Caco-2 (cell line): ENCODE measurements at places on chromosomes 2 and 18. TPM values are rescaled to one million over a fixed set of nuclear protein-coding genes. Genes with fewer than 3 reads are reported as not detected.
A peak's percentile ranks its signal among the peaks of the same experiment; 100 is the strongest.

GRCh38 chr18:46832849-46833248, 76.0 kb upstream of the ST8SIA5 start:
- H3K36me3 ChIP-seq: no peaks in the 10 kb centered on the region
- H3K4me1 ChIP-seq: no peaks in the 10 kb centered on the region
- no peak for DNase-seq
- H3K4me3 ChIP-seq: no peak overlapping the region

Gene PDIA6
- 379 and 384 TPM in 2 replicates for total RNA-seq

- no peak overlapping the region for H3K27ac ChIP-seq
- H3K4me3 ChIP-seq: no peak overlapping the region
These were observed 237.9 kb downstream of the CCDC102B start for GRCh38 chr18:69035756-69036155.

- no peaks in the 10 kb centered on the region for H3K4me1 ChIP-seq
- H3K27me3 ChIP-seq: no peaks in the 10 kb centered on the region
- H3K27ac ChIP-seq: no peak overlapping the region
- no peak for DNase-seq
These were observed 389.5 kb upstream of the TNP1 start for GRCh38 chr2:217249121-217250012.

GRCh38 chr2:182186132-182186735, 200.6 kb downstream of the PPP1R1C start:
- no peak overlapping the region for H3K4me3 ChIP-seq
- no peaks in the 10 kb centered on the region for H3K36me3 ChIP-seq
- DNase-seq: peak; percentile 52
- H3K27me3 ChIP-seq: no peaks in the 10 kb centered on the region

- no peak for DNase-seq
- H3K36me3 ChIP-seq: no peaks in the 10 kb centered on the region
These were observed 84.1 kb upstream of the NABP1 start for GRCh38 chr2:191593622-191594385.

Gene DNAJC27
- total RNA-seq: 5.1 and 6.1 TPM in 2 replicates

- no peaks in the 10 kb centered on the region for H3K27me3 ChIP-seq
- H3K27ac ChIP-seq: no peak overlapping the region
- H3K4me1 ChIP-seq: peaks cover 3% of the 10 kb centered on the region; the same call in 1 of the 2 replicates
These were observed 28.9 kb downstream of the ICA1L start for GRCh38 chr2:202842690-202843089.

DNA sequence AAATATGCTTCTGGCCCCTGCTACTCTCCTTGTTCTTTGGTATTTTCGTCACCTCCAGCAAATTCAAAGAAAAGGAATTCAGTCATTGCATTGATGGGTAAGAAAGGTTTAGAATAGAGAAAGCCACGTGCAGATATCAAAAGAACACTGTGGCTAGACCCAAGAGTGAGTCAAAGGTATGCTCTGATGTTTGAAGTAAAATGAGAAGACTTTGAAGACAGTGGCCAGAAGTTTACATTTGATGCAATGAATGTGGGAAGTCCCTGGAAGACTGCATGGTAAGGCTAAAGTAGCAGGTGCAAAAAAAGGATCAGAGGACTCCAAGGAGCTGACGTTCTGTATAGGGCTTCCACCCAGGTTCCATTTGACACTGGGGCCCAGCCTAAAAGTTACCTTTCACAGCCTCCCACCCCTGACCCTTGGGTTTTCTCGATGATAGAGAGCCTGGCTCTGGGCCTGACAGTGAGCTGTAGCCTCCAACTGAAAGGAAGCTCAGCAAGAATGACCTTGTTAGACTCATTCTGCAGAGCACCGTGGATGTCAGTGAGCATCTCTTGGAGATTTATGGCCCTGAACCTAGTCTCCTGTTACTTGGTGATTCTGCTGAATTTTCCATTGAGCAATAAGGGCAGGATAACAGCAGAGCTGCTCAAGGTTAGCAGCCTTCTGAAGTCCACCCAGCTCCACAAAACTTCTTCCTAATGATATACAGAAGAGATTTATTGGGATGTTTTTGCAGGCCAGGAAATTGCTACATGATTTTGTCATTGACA, 223.7 kb upstream of the RBBP8 start:
- H3K4me3 ChIP-seq: no peak overlapping the region
- H3K36me3 ChIP-seq: no peaks in the 10 kb centered on the region
- H3K27me3 ChIP-seq: no peaks in the 10 kb centered on the region
- H3K4me1 ChIP-seq: peaks cover 19% of the 10 kb centered on the region

- no peak overlapping the region for H3K4me3 ChIP-seq
- H3K4me1 ChIP-seq: peaks cover 49% of the 10 kb centered on the region
- DNase-seq: peak; percentile 68
- H3K27ac ChIP-seq: peak overlapping the region; percentile 53
- H3K36me3 ChIP-seq: no peaks in the 10 kb centered on the region
- no peaks in the 10 kb centered on the region for H3K27me3 ChIP-seq
These were observed 43.6 kb upstream of the VPS54 start for GRCh38 chr2:64062840-64063239.

DNA sequence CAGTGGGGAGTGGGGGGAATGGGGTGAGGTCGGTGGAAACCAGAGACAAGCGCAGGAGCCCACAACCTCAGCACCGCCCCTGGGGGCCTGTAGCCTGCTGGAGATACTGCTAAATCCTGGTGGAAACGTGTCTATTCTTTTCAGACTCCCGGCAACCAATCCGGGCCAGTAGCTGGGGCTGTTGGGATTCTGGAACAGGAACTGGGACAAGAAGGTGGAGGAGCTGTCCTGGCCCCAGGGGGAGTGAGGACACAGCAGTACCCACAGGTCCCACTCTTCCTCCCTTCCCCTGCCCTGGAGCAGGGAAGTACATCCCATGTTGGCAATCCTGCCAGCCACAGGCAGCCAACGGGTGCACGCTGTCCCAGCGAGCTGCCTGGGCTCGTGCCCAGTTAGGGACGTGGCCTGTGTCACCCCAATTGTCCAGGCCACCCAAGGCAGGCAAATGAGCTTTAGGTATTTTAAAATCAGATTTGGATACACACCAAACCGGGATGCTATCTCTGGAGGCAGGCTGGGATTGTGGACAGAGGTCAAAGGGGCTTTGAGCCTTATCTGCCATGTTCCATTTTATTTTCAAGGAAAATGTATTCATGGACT, 51.8 kb downstream of the HS1BP3 start:
- no peaks in the 10 kb centered on the region for H3K36me3 ChIP-seq
- H3K27me3 ChIP-seq: no peaks in the 10 kb centered on the region
- DNase-seq: no peak

- no peak for DNase-seq
- H3K36me3 ChIP-seq: no peaks in the 10 kb centered on the region
- no peak overlapping the region for H3K4me3 ChIP-seq
- H3K27ac ChIP-seq: no peak overlapping the region
These were observed 70.9 kb upstream of the ST6GAL2 start for GRCh38 chr2:106956879-106957278.

- no peak for DNase-seq
- H3K36me3 ChIP-seq: no peaks in the 10 kb centered on the region
- no peak overlapping the region for H3K27ac ChIP-seq
- H3K4me1 ChIP-seq: peaks cover 4% of the 10 kb centered on the region
These were observed 12.9 kb upstream of the PUM2 start for GRCh38 chr2:20363578-20363977.

Gene PSMA8
- not detected in 2 replicates for total RNA-seq

DNA sequence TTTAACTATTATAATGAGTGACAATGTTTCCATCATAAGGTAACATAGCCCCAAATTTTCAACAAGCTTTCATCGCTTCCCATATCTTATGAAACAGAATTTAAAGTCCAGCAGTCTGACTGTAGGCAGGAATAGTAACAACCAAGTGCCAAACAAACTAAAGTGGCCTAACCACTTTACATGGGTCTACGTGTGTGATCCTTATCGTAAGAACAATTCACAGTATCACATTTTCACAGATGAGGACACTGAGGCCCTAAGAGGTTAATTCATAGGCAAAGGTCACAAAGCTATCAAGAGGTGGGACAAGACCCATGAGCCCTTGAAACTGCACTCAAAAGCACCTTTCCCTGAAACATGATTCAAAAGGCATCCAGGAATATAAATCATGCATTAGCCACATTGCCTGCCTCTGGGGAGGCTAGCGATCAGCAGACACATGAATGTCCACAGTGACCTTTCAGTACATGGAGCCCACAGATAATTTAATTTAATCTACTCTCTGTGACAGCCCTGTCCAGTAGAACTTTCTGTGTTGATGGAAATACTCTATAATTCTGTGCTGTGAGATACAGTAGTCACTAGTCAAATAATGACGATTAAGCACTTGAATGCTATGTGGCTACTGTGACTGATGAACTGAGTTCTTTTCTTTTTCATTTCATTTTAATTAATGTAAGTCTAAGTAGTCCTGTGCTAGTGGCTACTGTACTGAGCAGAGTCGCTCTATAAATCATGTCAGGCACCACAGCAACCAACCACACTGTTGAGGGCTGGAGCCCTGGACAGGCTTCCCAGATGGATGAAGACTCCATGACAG, 30.3 kb downstream of the KIDINS220 start:
- no peaks in the 10 kb centered on the region for H3K27me3 ChIP-seq
- no peaks in the 10 kb centered on the region for H3K4me1 ChIP-seq
- H3K27ac ChIP-seq: no peak overlapping the region
- H3K36me3 ChIP-seq: no peaks in the 10 kb centered on the region; the same call in 1 of the 2 replicates
- no peak overlapping the region for H3K4me3 ChIP-seq

Gene ARHGEF33
- 0.26 TPM in 1 of 2 replicates, not detected in the other for total RNA-seq

GRCh38 chr2:1140389-1141003, 189.8 kb downstream of the SNTG2 start:
- H3K27me3 ChIP-seq: no peaks in the 10 kb centered on the region
- H3K4me3 ChIP-seq: no peak overlapping the region
- H3K4me1 ChIP-seq: no peaks in the 10 kb centered on the region
- no peaks in the 10 kb centered on the region for H3K36me3 ChIP-seq

- H3K27me3 ChIP-seq: no peaks in the 10 kb centered on the region
- peaks cover 15% of the 10 kb centered on the region for H3K4me1 ChIP-seq
- no peak overlapping the region for H3K27ac ChIP-seq
- H3K36me3 ChIP-seq: no peaks in the 10 kb centered on the region
These were observed 313.0 kb upstream of the SLC39A10 start for GRCh38 chr2:195343942-195344530.

DNA sequence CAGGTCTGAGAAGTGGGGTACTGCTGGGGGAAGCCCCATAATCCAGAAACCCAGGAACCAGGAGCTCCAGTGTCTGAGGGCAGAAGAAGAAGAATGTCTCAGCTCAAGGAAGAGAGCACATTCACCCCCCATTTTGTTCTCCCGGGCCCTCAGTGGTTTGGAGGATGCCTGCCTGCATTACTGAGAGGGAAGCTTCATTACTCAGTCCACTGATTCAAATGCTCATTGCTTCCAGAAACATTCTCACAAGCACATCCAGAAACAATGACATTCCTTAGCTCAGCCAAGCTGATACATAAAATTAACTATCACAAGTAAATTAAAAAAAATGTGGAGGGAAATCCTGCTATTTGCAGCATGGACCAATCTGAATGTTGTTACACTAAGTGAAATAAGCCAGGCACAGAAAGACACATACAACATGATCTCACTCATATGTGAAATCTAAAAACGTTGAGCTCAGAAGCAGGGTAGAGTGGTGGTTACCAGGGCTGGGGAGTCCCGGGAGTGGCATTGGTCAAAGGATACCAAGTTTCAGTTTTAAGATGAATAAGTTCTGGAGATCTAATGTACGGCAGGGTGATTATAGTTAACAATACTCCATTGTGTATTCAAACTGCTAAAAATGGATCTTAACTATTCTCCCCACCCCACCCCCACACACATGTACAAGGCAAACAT, 459.3 kb downstream of the GALR1 start:
- H3K4me1 ChIP-seq: no peaks in the 10 kb centered on the region
- H3K27ac ChIP-seq: no peak overlapping the region
- no peaks in the 10 kb centered on the region for H3K27me3 ChIP-seq
- no peak overlapping the region for H3K4me3 ChIP-seq
- DNase-seq: no peak
- H3K36me3 ChIP-seq: no peaks in the 10 kb centered on the region

GRCh38 chr2:106105151-106105922, 88.8 kb downstream of the UXS1 start:
- no peaks in the 10 kb centered on the region for H3K36me3 ChIP-seq
- DNase-seq: no peak
- H3K27ac ChIP-seq: no peak overlapping the region
- H3K4me1 ChIP-seq: no peaks in the 10 kb centered on the region
- no peak overlapping the region for H3K4me3 ChIP-seq

GRCh38 chr18:54690198-54690597, 99.2 kb downstream of the DYNAP start:
- H3K4me3 ChIP-seq: no peak overlapping the region
- H3K27me3 ChIP-seq: no peaks in the 10 kb centered on the region
- no peaks in the 10 kb centered on the region for H3K4me1 ChIP-seq
- no peak for DNase-seq

DNA sequence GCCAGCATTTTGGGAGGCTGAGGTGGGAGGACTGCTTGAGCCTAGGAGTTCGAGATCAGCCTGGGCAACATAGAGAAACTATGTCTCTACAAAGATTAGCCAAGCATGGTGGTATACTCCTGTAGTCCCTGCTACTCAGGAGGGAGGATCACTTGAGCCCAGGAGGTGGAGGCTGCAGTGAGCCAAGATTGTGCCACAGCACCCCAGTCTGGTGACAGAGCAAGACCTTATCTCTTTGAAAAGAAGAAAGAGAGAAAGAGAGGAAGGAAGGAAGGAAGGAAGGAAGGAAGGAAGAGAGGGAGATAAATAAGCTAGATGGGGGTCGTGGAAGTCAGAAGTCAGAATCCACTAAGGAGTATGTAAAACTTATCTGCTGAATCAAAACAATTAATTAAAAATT, 16.2 kb downstream of the GPR75 start:
- no peaks in the 10 kb centered on the region for H3K36me3 ChIP-seq
- DNase-seq: no peak
- H3K4me1 ChIP-seq: no peaks in the 10 kb centered on the region
- H3K4me3 ChIP-seq: no peak overlapping the region

DNA sequence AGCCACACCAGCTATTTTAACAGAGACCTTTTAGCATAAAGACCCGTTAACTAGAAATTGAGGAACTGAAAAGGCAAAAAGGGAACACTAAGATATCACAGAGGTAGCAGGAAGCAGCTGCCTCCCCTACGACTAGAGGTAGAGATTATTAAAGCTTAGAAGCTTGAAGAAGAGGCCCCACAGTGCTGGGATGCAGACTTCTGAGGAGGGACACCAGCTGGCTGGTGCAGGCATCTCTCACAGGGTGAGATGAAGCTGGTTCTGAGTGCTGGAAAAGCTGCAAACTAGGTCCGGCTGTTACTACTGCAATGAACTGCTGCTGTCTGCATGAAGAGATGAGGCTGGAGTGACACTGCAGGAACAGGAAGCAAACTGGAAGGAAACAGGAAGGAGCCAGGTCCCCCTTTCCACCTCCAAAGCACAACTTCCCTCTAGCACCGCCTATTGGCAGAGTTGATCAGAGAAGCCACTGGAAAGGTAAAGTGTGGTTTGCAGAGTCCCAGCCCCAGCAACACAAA, 61.2 kb upstream of the MRPS9 start:
- peak; percentile 13 for DNase-seq
- H3K27me3 ChIP-seq: no peaks in the 10 kb centered on the region
- no peak overlapping the region for H3K4me3 ChIP-seq
- H3K27ac ChIP-seq: no peak overlapping the region

Gene STARD6
- total RNA-seq: not detected in 2 replicates
